ENCODE measurements at places on chromosomes 7 and 10. TPM values are rescaled to one million over a fixed set of nuclear protein-coding genes. Genes with fewer than 3 reads are reported as not detected.

GRCh38 chr7:24907311-24907886, 72.6 kb downstream of the OSBPL3 start:
- H3K4me1 ChIP-seq = peaks cover 3% of the 10 kb centered on the region
- no peaks in the 10 kb centered on the region for H3K36me3 ChIP-seq
- H3K4me3 ChIP-seq = no peak overlapping the region
- no peak overlapping the region for H3K27ac ChIP-seq

DNA sequence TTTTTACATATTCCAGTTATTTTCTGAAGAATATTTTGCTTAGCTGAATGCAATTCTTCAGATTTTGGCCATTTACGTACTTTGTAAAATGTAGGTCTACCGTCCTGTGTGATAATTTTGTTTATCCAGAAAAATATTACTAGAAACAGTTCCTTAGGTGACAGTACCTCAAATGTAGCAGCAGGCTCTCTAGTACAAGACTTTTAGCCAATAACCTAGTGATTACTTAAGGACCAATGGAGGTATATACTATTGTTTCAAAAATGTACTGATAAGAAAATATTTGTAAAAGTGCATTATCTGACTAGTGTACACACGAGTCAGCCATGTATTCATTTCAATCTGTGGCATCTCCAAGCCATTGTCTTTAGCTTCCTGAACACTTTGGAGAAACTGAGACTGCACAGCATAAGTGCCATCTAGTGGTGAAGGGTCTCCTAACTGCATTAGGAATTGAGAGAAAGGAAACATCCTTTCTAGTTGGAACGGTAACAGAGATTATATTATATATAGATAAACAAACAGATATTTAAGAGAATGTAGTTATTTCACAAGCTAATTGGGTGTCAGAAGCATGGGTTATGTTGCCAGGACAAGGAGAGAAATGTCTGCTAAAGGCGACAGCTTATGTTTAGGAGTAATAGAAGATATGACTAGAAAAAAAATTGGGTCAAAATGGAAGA, 23.7 kb downstream of the RTKN2 start:
- no peaks in the 10 kb centered on the region for H3K27me3 ChIP-seq
- H3K4me3 ChIP-seq = no peak overlapping the region
- no peaks in the 10 kb centered on the region for H3K36me3 ChIP-seq
- no peak overlapping the region for H3K27ac ChIP-seq

DNA sequence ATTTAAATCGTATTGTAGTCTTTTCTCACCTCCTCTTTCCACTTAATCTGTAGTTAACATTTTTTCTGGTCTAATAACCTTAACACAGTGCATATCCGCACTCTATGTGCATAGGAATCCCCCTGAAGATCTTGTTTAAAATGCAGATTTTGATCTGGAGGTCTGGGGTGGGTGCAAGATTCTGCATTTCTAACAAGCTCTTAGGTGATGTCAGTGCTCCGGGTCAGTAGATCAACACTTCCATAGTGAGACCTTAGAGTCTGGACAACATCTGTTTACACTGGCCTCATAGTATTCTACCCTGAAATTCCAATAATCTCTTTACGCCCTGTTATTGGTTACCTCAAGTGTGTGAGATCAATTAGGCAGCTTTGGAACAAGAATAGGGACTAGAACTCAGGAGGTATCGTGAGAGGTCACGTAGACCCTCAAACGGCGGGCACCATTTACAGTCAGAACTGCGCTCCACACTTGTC, 434 bp upstream of the PLEKHA8 start:
- peak overlapping the region; percentile 99 for H3K4me3 ChIP-seq
- peaks cover 29% of the 10 kb centered on the region for H3K4me1 ChIP-seq
- no peaks in the 10 kb centered on the region for H3K27me3 ChIP-seq

ZCWPW1 gene
- 6.0 TPM for total RNA-seq

GRCh38 chr7:106812027-106812643, 52.9 kb upstream of the PIK3CG start:
- H3K4me1 ChIP-seq = no peaks in the 10 kb centered on the region
- DNase-seq = no peak
- no peak overlapping the region for H3K4me3 ChIP-seq
- H3K27ac ChIP-seq = no peak overlapping the region
- H3K27me3 ChIP-seq = no peaks in the 10 kb centered on the region

- no peaks in the 10 kb centered on the region for H3K27me3 ChIP-seq
- DNase-seq = no peak
- no peaks in the 10 kb centered on the region for H3K4me1 ChIP-seq
These were observed 438.0 kb downstream of the ETV1 start for GRCh38 chr7:13551503-13551902.

- DNase-seq = no peak
- H3K4me3 ChIP-seq = no peak overlapping the region
- no peaks in the 10 kb centered on the region for H3K36me3 ChIP-seq
- H3K27ac ChIP-seq = no peak overlapping the region
- peaks cover 6% of the 10 kb centered on the region for H3K4me1 ChIP-seq
- no peaks in the 10 kb centered on the region for H3K27me3 ChIP-seq
These were observed 68.9 kb downstream of the ZNF365 start for GRCh38 chr10:62442894-62443669.

DNA sequence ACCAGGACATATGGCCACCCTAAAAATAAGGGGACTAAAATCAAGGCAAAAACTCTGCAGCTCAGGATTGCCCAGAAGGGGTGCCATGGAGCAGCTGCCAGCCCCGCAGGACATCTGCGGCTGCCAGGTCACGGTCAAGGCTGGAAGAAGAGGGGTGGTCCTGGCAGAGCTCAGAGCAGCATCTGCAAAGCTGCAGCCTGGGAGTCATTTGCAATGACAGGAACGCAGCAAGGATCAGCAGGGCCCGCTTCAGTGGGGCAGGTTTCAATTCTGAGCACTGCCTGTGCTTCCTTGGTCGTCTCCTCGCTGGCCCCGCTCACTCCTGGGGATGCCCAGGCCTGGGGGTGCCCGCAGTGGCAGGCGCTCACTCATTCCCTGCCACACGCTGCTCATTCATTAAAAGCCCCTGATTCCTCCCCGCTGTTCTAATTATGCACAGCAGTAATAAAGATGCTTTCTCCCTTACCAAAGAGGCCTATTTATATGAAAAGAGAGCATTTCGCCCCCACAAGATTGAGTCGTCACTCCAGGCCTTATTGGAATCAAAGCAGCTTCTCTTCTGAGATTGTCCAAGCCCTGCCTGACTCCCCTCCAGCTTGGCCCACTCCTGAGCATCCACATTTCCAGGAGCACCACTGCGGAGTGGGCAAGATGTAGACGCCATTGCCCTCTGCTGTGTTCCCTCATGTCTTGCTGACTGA, 4.6 kb downstream of the HSPA12A start:
- no peak for DNase-seq
- no peak overlapping the region for H3K27ac ChIP-seq
- peaks cover 7% of the 10 kb centered on the region for H3K27me3 ChIP-seq
- no peaks in the 10 kb centered on the region for H3K36me3 ChIP-seq
- H3K4me1 ChIP-seq = peaks cover 15% of the 10 kb centered on the region

- H3K27ac ChIP-seq = no peak overlapping the region
- H3K27me3 ChIP-seq = no peaks in the 10 kb centered on the region
- H3K4me3 ChIP-seq = no peak overlapping the region
- no peak for DNase-seq
- H3K36me3 ChIP-seq = no peaks in the 10 kb centered on the region
- no peaks in the 10 kb centered on the region for H3K4me1 ChIP-seq
These were observed 143.0 kb downstream of the PLXNA4 start for GRCh38 chr7:132433301-132433700.

- H3K4me3 ChIP-seq = no peak overlapping the region
- no peaks in the 10 kb centered on the region for H3K4me1 ChIP-seq
- no peak overlapping the region for H3K27ac ChIP-seq
- DNase-seq = no peak
These were observed 6.9 kb downstream of the LYZL1 start for GRCh38 chr10:29295813-29296212.

DNA sequence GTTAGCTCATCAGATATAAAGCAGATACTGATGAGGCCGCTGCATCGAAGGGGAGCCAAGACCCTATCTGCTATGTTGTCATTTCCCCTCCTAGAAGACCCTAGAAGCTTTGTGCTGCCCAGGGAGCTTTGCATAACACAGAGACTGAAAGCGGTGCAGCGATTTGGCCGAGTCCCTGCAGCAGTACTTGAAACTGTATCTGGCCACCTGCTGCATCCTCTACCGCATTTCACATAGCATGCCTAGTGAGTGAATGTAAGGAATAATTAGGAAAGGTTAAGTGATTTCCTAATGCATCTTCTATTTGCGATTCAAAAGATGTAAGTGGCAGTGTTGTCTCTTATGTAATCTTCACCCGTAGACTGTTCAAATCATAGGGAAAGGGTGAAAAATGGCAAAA, 106.7 kb downstream of the LRMDA start:
- no peak overlapping the region for H3K27ac ChIP-seq
- H3K27me3 ChIP-seq = no peaks in the 10 kb centered on the region
- H3K36me3 ChIP-seq = no peaks in the 10 kb centered on the region
- H3K4me1 ChIP-seq = no peaks in the 10 kb centered on the region
- no peak overlapping the region for H3K4me3 ChIP-seq
- no peak for DNase-seq

GRCh38 chr10:63561341-63561740, 40.1 kb downstream of the REEP3 start:
- no peaks in the 10 kb centered on the region for H3K27me3 ChIP-seq
- peaks cover 3% of the 10 kb centered on the region for H3K4me1 ChIP-seq
- no peak overlapping the region for H3K27ac ChIP-seq
- H3K36me3 ChIP-seq = no peaks in the 10 kb centered on the region

- H3K4me3 ChIP-seq = no peak overlapping the region
- H3K4me1 ChIP-seq = no peaks in the 10 kb centered on the region
- H3K27ac ChIP-seq = no peak overlapping the region
- H3K36me3 ChIP-seq = no peaks in the 10 kb centered on the region
- no peak for DNase-seq
These were observed 37.1 kb downstream of the TRUB1 start for GRCh38 chr10:114975091-114975490.

- H3K27me3 ChIP-seq = no peaks in the 10 kb centered on the region
- H3K36me3 ChIP-seq = no peaks in the 10 kb centered on the region
- no peak overlapping the region for H3K27ac ChIP-seq
- no peak for DNase-seq
- no peaks in the 10 kb centered on the region for H3K4me1 ChIP-seq
These were observed 281.2 kb upstream of the VSTM2A start for GRCh38 chr7:54260941-54261371.

CDH23 gene
- 6.7 TPM for total RNA-seq

Data from upper lobe of left lung (tissue), 6 donors.